MCF 10A (cell line): ENCODE measurements at places on chromosomes 7 and 10. TPM values are rescaled to one million over a fixed set of nuclear protein-coding genes. Genes with fewer than 3 reads are reported as not detected.
A peak's percentile ranks its signal among the peaks of the same experiment; 100 is the strongest.

DNA sequence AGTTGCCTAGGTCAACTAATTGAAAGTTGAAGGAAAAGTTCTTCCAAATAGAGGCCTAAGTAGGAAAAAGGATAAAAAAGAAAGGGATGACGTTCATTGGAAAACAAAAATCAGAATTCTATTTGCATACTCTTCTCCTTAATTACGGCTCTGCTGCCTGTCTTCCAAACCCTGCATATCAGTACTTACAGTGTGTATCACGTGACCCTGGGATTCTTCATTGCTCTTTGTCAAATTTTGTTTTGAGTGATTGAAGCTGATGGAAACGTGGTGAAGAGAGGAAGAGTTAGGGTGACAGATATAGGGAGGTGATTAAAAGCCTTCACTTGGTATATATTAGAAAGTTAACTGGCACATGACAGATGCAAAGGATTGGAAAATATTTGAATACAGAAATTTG lies 97.9 kb downstream of the ZNF92 start:
- DNase-seq: no peak

Gene NPTX2
- total RNA-seq: not detected in 2 replicates

GRCh38 chr10:129849853-129850252 lies 114.2 kb downstream of the EBF3 start:
- DNase-seq: no peak

GRCh38 chr10:121864168-121864567 lies 63.7 kb downstream of the ATE1 start:
- DNase-seq: no peak

DNA sequence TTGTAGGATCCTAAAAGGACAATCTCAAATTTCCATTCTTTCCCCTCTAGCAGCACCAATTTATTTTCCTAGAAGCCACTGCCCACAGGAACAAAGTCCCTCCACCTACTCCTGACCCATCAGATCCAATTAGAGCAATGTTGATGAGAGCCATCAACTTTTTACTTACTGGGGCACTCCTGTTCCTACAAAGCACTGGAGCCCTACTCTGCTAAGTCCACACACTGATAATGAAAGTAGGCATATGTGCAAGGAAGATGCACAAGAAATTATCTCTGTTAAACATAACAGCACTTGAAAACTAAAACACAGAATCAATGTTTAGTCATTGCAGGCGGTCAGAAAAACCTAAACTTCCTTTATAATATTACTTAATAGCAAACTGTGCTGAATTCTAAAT lies 3.6 kb downstream of the HERPUD2 start:
- no peak for DNase-seq

DNA sequence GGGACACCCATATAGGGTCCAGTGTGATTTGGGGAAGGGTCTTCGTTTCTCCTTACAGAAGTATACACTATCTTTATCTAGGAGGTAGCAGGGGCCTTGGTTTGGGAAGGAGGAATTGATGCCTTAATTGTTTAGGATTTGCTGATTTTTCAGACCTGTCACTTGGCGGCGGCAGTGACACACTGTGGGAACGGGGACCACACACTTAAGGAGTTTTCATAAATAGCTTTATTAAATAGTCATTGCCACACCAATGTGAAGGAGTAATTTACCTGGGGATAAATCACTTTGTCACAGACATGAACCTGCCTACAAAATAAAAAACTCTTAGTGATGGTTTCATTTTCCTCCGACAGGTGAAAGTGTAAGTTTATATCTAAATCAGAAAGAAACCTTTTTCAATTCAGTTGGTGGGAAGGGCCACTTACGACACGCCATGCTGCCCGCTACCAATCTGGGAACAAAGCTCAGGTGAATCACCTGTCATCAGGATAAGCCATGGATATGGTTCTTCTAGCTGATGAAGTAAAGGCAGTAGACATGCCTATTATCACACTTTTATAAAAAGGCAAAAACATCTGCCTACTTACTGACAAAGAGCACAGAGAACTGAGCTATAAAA lies 12.3 kb upstream of the ENO4 start:
- no peak for DNase-seq

GRCh38 chr10:131174211-131174565 lies 137.3 kb downstream of the TCERG1L start:
- DNase-seq: no peak

GRCh38 chr7:138726288-138726687 lies 25.1 kb upstream of the SVOPL start:
- no peak for DNase-seq

DNA sequence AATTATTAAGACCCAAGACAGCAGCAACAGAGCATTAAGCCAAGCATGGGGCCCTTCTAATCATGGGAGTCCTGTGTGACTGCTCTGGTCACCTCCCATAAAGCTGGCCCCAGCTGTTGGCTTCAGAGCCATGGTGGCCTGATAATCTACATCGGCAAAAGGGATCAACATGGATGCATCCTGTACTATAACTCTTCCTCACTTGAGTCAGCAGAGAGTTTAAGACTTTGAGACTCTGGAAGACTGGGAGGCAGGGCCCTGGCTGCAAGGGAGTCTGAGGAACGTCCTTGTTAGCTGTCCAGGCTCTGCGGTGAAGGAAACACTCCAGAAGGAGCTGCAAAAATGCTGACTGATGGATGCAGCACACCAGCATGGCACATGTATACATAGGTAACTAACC lies 95.0 kb upstream of the KIAA1217 start:
- DNase-seq: no peak

DNA sequence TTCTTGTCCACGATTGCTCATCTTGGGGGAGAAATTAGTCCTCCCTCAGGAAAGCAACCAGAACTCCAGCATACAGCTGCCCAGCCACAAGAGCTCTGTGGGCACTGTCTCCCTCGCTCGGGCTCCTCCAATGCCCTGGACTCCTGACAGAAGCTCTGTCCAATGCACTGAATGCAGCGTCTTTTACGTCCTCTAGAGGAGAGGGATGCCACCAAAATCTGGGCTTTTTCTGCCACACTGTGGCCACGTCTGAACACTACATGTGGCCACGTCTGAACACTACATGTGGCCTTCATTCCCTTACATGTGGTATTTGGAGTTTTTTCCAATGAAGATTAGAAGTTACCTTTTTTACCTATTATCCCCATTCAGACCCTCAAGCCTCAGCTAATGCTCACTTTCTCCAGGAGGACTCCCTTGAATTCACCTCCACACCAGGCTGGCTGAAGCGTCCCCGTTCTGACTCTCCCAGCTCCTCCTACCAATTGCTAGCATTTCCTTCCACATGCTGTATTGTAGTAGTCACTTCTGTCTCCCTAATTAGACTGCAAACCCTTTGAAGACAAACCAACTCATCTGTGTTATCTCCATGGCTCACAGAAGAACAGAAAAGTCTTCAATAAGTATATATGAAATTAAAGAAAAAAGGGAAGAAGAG lies 134.3 kb upstream of the PDE1C start:
- peak; percentile 87 for DNase-seq

- DNase-seq: no peak
These were observed 316.7 kb downstream of the LRRTM3 start for GRCh38 chr10:67242528-67242927.

- peak; percentile 49 for DNase-seq
These were observed 119.5 kb downstream of the TCF7L2 start for GRCh38 chr10:113069595-113069994.

Gene BEND7
- total RNA-seq: 12.4 and 17.2 TPM in 2 replicates

Gene SPAM1
- not detected in 2 replicates for total RNA-seq

DNA sequence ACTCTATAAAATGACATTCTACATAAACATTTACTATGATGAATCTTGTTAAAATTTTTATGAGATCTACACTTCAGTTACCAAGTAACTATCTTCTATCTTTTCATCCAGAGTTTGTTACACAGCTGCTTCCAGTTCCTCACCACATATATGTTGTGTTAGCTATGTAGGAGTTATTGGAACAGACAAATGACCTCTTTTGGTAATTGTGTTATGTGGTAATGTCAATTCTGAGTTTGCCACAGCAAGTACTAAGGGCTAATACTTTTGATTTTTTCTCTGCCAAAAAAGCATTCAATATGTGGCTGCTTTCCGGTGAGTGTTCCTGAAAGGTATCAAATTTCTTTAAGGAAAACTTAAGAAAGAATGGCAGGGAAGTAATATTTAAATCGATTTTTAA lies 573.9 kb upstream of the PCDH15 start:
- no peak for DNase-seq

Gene DBF4
- 19.0 and 27.4 TPM in 2 replicates for total RNA-seq

Gene XRCC2
- total RNA-seq: 4.1 and 5.2 TPM in 2 replicates

- no peak for DNase-seq
These were observed 148.6 kb downstream of the DNAJB6 start for GRCh38 chr7:157485361-157485831.

DNA sequence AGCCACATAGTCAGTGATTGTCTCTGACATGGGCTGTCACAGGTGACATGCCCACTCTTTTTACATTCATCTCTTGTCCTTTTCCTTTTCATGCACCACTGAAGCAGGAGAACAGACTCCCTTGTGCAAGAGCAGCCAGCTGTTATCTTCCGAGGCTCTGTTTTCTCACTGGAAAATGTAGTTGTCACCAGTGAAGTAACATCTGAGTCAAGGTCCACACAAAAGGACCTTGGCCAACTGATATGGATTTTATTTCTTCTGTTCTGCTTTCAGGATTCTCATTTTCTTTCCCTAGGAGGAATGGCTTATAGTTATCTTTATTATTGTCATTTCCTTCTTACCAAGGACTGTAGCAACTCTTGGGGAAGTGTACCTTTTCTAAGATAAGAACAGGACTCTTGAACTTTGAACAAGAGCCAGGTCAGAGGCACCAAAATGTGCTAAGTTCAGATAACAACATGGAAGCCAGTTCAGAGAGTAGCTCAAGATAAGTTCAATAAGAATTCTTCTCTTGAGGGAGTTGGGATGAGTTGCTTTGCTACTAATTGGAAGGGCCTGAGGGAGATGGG lies 22.7 kb downstream of the AVPI1 start:
- DNase-seq: no peak

DNA sequence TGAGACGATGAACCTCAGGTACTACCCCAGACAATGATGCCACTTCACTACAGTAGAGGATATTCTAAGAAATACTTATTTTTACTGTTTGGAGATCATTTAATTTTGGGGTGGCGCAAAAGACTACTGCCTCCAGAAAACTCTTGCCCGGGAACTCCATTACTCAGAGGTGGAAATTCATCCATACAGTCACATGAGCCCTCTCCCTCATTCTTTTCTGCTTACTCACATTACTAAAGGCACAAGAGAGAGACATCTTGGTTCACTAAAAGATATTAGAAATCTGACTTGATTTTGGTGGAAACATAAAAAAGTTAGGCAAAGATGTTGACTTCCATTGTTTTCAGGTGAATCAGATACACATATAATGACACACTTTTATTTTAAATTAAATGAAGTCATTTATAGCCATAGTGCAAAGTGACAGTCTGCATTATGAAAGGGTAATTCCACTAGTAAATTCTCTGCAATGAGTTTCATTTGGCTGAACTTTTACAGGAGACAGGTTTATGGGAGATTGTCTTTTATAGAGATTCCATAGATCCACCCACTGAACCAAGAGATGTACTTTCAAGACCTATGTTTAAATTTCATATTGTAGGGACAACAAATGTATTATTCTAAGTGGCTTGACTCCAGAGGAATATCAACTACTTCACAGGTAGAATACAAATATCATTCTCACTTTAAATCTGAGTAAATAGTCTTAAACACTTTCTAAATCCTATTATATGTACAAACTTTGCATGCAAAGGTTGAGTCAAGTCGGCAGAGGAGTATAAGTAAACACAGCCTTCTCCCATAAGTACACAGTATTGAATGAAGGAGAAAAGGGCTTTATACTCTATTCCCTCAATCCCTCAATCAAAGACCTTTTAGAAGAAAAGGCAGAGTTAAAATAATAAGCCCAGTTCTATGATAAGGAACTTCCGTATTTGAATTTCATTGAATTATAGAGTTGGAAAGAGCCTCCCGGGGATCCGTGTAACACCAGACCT lies 18.8 kb downstream of the NEBL start:
- no peak for DNase-seq

GRCh38 chr7:100866729-100867039 lies 503 bp upstream of the TRIP6 start:
- DNase-seq: no peak

DNA sequence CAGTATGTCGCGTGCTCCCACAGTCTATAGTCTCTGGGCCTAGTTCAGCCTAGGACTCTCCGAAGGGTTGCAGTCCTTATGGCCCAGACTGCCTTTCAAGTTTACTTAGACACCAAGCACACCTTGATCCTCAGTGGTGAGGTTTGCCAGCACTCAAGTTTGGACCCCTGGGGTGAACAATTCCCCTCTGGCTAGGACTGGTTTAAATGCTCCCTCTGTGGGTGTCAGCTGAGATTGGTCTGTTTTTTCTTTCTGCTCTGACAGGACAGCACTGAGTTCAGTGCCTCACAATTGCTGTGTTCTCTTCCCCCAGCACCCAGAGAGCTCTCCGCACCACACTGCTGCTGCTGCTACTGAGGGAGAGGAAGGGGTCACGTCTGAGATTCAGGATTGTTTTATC lies 31.9 kb upstream of the AGR3 start:
- DNase-seq: no peak

Gene RSBN1L
- 10.9 and 12.1 TPM in 2 replicates for total RNA-seq

Gene HTR5A
- total RNA-seq: not detected in 2 replicates

- no peak for DNase-seq
These were observed 277.0 kb upstream of the COBL start for GRCh38 chr7:51593628-51594027.

DNA sequence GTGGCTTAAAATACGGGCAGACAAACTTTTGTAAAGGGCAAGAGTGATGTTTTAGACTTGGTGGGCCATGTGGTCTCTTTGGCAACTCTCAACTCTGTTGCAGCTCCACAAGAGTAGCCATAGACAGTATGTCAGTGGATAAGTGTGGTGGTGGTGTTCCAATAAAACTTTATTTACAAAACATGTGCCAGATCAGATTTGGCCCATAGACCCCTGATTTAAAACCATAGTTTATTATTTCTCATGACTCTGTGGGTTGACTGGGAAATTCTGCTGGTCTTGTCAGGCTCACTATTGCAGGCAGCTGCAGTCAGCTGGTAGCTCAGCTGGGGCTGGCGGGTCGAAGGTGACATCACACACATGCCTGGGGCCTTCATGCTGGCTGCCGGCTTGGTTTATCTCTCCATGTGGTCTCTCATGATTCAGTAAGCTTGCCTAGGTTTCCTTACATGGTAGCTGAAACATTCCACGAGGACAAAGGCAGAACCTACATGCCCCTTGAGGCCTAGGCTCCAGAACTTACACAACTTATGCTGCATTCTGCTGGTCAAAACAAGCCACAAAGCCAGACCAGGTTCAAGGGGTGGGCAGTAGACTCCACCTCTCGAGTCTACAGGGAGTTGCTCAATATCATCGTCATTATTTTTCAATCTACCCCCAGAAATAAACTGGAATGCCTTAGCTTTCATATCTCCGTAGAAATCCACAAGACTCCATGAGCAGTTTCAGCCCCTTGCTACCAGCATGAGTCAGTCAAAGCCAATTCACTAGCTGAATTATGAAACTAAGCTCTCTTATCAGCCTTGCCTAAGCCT lies 245.7 kb downstream of the WDR11 start:
- peak; percentile 76 for DNase-seq

GRCh38 chr10:64732372-64732957 lies 1211.3 kb downstream of the REEP3 start:
- no peak for DNase-seq

DNA sequence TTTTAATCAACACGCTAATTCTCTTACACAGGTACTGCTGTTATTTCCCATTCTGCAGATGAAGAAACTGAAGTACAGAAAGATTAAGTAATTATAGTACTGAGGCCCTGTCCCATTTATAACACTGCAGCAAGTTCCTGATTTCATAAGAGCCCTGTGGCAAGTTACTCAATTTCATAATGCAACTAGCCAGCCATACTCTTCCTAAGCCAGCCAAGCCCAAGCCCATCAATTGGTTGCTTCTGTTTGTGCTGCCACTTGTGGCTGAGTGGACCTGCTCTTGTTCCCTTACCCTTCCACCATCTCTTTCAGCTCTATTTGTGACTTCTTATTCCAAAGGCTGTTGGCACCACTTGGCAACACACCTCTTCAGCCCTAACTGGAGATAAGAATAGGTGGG lies 19.7 kb upstream of the PRPF18 start:
- DNase-seq: peak; percentile 63
